NCI-H2029 treated with DMSO at 0.1 percent for 48 hours (cell line): ENCODE measurements at places on chromosomes 2 and 18.

DNA sequence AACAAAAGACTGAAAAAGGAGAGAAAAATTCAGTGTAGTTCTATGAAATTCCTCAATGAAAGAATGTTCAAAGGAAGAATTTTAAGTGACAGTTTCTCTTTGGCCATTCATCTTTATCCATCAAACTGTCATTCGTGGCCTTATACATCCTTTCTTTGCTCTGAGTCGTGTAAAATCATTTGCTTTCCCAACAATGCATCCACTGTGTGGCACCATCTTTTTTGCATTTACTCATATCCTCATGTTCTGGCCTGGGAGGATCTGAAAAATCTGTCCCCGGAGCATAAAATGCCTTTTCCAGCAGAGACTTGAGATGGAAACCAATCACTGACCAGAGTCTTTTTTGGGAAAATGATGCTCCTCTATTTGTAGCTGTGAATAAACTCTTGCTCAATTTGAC lies 240.3 kb upstream of the ETAA1 start:
- no peak for DNase-seq

DNA sequence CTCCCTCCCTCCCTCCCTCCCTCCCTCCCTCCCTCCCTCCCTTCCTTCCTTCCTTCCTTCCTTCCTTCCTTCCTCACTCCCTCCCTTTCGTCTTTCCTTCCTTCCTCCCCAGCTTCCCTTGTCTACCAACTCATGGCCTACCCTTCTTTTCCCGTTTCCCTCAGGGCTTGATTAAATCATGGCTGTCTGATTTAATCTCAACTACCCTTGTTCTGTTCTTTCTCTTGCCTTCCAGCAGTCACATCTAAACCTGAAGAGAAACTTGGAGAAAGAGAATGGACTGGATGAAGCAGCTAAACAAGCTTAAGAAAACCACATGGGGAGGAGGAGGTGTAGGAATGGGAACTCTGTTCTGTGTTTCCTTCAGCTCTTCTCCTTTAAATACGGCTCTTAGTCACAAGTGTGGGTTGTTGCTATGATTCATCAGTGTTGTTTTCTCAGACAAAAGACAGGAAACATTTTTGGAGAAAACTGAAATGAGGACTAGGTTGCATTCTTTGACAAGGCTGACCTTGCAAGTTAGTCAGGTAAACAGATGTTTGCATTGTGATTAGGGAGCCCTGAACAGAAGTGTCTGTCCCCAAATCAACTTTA lies 177.9 kb downstream of the LRRTM1 start:
- no peak for DNase-seq

GRCh38 chr18:3993941-3994687 lies 461.0 kb downstream of the DLGAP1 start:
- no peak for DNase-seq

DNA sequence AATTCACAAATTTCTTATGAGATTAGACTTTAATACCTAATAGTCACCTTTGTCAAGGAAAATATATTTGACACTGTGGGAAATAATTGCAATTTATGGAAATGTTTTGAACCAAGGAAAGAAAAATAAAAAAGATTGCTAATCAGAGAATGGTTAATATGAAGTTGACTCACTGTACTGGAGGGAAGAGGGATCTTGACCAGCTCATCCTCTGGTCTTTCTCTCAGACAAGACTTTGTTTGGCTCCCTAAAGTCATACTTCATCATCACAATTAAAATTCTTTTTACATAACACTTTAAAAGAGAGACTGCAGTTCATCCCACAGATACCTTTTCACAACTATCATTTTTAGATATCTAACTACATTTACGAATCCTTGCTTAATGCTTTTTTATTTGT lies 538.5 kb upstream of the ZEB2 start:
- no peak for DNase-seq

DNA sequence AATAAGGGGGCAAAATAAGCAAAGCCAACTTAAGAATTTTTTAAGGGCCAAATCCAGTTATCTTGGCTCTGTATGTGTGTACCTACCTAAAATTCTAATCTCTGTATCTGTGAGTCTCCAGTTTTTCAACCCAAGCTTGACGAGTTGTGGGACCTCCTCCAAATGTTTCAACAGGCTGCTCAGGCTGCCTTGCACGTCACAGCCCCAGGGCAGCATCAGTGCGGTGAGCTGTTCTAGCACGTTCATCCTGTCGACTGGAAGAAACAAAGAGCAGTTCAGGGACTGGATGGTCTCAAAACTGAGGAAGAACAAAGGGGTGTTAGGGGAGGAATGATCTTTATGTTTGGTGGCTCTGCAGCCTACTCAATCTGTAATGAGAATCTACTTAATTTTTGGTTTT lies 29.4 kb downstream of the NLRC4 start:
- DNase-seq, result no peak

DNA sequence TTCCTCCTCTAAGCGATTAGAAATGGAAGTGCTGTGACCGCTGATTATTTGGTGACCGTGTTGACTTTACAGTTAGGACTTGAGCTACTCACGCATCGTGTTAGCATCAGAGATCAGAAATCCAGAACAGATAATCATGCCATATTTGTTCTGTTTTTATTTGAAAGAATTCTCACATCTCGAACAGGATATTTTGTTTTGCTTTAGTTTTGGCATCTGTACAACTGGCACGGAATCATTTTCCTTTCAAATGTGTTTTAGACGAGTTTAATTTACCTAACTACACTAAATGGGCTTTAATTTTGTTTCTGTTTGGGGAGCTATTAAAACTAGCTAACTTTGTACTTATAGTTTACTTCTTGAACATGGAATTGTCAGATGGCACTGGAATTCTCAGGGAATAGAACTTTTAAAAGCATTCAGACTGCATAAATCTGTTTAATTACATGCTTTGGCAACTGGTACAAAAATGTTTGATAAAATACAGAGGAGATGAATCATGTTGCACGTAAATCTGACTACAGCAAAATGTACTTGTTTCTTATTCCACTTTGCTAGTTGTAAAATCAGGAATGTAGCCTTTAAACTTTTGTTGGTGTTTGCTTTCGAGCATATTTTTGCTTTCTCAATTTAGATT lies 1.4 kb downstream of the ITPRID2 start:
- peak; percentile 45 for DNase-seq

DNA sequence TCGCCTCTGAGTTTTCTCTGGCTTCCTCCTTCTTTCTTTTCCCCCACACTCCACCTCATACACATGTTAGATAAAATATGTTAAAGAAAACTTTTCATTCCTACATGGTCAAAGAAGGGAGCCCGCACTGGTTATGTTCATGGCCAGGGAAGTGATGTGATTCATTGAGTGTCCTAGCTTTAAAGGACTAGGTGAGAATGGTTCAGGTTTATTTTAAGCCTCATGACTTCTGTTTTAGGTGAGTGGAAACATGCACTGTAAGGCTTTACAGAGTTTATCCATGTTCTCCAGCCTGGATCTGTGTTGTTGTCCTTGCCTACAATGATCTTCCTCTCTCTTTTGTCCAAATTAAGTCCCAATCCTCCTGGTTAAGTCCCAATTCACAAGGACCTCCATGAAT lies 56.5 kb downstream of the RASGRP3 start:
- DNase-seq, result no peak

DNA sequence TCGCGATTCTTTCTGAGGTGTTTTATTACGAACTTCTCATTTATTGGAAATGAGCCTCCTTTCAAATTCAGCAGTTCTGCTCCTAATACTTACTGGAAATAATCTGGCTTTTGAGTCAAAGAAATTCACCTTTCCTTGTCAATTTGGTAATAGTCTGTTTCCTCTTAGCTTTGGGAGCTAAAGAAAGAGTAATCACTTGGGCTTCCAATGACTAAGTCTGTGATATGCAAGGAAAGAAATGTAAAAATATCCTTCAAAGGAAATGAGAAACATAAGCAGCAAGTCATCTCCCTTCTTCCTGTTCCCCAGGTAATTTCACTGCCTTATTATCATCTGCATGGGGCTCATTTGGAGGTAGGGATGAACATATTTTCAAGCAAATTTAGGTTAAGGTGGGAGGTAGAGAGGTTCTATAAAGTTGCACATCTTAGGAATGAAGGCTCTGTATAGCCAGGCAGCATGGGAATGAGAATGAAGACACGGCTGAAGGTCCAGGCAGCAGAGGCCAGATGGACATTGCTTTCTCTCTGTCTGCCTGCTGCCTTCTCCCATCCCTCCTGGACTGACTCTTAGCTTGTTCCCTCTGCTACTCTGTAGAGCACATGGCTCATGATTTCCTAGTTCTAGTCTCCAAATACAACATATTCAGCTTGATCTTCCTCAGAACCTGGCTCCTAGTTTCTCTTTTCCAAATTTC lies 1.0 kb downstream of the SPP2 start:
- no peak for DNase-seq

DNA sequence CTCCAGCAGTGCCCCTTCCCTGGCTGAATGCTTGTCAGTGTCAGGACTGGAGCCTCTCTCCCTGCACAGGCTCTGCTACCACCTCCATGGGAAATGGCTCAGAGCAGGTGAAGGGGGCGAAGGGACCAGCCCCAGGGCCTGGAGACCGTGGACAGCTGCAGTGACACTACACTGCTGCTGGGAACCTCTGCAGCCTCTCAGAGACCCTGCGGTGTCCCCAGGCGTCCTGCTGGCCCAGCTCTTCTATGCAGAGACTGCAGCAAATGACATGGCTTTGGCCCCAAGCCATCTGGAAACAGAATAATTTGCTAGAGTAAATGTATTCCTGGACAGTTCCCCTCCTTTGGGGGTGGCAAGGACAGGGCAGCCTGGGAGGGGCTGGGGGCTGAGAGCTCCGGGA lies 53.2 kb downstream of the CIB4 start:
- no peak for DNase-seq

GRCh38 chr2:186319105-186319504 lies 167.0 kb upstream of the ZC3H15 start:
- no peak for DNase-seq

- DNase-seq, result no peak
Measured at GRCh38 chr18:60978338-60978737, 354.9 kb upstream of the CDH20 start.

DNA sequence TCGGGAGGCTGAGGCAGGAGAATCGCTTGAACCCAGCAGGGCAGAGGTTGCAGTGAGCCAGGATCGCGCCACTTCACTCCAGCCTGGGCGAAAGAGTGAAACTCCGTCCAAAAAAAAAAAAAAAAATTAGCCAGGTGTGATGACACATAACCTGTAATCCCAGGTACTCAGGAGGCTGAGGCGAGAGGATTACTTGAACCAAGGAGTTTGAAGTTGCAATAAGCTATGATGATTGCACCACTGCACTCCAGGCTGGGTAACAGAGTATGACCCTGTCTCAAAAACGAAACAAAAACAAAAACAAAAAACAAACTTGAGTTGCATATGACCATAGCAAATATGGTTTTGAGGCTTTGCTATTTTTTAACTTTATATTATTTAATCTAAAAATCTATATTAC lies 25.8 kb downstream of the SANBR start:
- DNase-seq, result no peak

DNA sequence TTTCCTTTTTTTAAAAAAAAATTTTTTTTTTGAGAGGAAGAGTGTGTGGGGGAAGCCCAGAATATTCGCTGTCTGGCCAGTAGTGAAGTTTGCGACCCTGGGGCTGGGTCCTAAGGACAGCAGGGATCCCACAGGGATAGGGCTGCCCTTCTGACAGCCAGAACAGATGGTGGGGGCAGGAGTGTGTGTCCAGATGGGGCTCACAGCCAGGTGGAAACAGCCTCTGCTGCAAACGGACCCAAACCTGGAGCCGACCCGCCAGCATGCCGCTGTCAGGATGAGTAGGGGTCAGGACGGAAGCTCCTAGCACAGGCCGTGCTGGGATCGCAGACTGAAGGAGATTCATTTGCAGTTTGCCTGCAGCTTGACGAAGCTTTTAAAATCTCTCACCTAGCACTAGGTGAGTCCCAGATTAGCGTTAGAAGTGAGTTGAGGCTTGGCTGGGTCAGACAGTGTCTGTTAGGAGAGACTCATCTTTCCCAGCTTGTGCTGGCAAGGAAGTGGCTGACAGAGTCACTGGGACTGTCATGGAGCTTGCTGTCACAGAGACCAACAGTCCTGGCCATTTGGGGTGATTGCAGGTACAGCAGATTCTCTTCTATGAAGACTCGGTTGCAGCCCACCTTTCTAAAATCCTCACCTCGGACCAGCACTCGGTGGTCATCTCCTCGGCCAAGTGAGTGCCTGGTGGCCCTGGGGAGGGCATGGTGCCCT lies 93.4 kb downstream of the DGKD start:
- no peak for DNase-seq

- no peak for DNase-seq
Measured at GRCh38 chr2:91442246-91442905, 2750.9 kb downstream of the RPIA start.

GRCh38 chr2:64854773-64855237 lies 134.4 kb upstream of the SLC1A4 start:
- DNase-seq, result no peak

GRCh38 chr18:26657631-26658581 lies 109.6 kb upstream of the KCTD1 start:
- no peak for DNase-seq

DNA sequence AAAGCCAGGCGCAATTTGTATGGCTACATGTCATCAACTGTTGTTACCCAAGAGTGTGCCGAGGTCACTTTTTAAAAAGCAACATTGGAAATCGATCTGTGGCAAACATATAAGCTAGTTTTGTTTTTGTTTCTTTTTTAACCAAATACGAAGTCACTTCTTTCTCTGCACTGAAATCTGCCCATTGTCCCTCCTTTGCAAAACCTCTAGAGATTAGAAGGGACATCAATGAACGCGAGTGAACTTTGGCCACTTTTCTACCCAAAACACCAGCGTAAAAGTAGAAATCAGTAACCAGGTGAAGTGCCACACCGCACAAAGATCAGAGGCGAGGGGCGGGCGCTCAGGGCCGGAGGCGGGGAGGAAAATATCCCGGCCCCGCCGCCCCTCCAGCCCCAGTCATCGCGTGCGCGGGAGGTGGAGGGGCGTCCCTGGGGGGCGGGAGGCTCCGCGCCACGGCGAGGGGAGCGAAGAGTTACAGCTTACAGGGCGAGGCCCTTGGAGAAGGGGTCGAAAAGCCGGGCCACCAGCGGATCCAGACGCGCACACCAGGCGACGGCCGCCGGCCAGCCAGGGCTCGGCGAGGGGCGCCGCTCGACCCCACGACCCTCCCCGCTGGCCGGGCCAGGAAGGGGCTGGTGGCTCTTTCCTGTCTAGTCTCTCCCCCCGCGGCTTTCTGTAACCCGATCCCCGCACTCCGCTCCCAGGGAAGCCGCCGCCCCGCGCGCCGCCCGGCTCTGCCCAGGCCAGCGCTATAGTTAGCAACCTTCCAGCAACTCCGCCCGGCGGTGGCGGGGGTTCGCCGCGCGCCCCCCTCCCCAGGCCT lies 993 bp downstream of the RBMS1 start:
- peak; percentile 11 for DNase-seq

- DNase-seq, result no peak
Measured at GRCh38 chr2:56682397-56682760, 498.6 kb downstream of the CCDC85A start.

GRCh38 chr2:18238209-18238608 lies 322.2 kb downstream of the RDH14 start:
- no peak for DNase-seq

GRCh38 chr2:140508756-140509155 lies 1622.1 kb downstream of the LRP1B start:
- DNase-seq, result no peak

- no peak for DNase-seq
Measured at GRCh38 chr2:227504700-227505099, 32.7 kb downstream of the AGFG1 start.
